ENCODE measurements at places on chromosomes 2 and 18.

- no peak for DNase-seq
Observed at GRCh38 chr2:105780606-105781005, 35.9 kb downstream of the NCK2 start.

- DNase-seq: no peak
Observed at GRCh38 chr2:13103151-13103550, 386.4 kb downstream of the TRIB2 start.

GRCh38 chr2:68303033-68303901, 16.5 kb downstream of the CNRIP1 start:
- DNase-seq: no peak

DNA sequence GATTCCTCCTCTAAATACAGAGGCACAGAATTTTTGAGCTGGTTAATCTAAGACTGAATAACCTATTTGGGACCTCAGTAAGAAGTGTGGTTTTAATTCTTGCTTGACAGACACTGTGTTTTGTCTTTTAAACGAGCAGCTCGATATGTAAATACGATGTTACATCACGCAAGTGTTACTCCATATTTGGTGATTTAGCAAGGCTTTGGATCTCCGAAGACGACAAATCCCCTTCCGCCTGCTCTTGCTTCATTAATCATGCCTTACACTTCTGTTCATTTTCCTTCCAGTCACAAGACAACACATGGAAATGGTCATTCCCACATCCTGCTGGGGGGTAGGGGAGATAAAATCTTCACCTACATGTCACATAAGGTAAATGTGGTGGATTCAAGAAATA, 9.4 kb downstream of the BCL11A start:
- no peak for DNase-seq

GRCh38 chr18:23969664-23970063, 44.9 kb upstream of the TTC39C start:
- DNase-seq: no peak

DNA sequence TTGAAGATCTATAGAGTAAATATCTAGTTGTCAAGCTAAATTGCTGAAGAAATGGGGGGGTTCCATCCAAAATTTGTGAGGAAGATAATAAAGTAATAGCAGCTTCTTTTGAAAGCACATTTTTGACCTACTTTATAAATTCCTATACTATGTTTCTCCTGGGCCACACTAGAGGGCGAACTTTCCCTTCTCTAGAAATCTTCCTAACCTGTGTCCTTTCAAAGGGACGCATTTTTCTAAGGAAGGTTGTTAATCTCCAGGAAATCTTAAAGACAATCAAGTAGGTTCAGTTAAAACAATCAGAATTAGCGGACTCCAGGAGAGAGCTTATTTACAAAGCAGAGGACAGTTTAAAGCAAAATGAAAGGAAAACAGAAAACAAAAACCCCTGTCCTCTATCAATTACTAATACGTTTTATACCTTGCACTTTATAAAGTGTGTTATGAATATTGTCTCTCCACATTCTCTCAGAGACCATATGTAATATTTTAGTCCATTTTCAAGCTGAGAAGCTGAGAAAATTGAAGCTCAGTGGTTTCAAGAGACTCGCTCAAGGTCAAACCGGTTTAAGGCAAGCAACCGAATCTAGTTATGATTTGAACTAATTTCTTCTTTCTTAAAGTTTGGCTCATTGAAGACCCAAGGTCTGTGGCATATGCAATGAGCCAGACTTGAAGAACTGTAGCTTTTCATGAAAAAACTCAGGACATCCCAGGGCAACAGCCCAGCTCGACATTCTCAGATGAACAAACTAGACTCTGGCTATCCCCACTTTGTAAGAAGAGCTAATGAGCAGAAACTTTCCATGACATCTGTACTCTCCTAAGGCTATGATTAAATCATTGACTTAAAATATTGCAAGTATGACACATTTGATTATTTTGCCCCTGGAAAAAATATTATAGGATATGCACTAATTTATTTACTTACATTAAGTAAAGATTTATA, 273.6 kb downstream of the PAX3 start:
- DNase-seq: peak; percentile 25

- DNase-seq: no peak
Observed at GRCh38 chr2:105371810-105372209, 27.0 kb downstream of the FHL2 start.

DNA sequence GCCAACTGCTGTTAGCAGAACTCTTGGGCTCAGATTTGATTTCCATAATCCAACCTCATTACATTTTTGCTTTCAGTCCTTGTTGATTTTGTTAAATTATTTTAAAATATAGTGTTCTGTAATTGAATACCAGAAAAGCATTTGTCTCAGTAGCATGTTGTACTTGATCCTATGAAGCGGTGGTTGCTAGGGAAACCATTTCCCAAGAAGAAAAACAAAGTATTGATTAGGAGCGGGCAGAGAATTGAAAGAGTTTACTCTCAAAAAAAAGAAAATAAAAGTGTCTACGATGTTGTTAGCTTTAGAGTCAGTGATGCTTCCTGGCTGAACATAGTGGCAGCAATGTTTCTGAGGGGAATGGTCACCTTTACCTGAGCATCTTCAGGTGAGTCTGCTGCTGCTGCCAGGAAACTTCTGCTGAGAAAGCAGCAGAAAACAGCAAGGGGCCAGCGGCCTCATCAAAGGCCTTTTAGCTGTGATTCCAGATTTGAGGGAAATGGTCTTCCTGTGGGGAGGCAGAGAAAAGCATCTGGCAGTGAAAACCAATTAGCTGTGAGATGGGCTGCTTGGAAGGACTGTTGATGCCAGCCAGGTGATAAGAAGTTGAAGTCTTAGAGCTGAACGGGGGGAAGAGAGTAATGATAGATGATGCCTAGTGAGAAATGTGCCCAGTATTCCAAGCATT, 37.1 kb downstream of the CRIM1 start:
- DNase-seq: no peak

GRCh38 chr2:220894069-220894468, 678.0 kb downstream of the EPHA4 start:
- DNase-seq: no peak

GRCh38 chr18:50287028-50287440, 458 bp downstream of the CXXC1 start:
- DNase-seq: no peak

All from NCI-H1694 treated with DMSO at 0.1 percent for 48 hours (cell line).